NK-92 treated with Interleukin-12 subunit alpha and Interleukin-12 subunit beta, amount 100 ng/mL, for 24 hours (cell line): ENCODE measurements at places on chromosomes 4 and X.
A peak's percentile ranks its signal among the peaks of the same experiment; 100 is the strongest.

DNA sequence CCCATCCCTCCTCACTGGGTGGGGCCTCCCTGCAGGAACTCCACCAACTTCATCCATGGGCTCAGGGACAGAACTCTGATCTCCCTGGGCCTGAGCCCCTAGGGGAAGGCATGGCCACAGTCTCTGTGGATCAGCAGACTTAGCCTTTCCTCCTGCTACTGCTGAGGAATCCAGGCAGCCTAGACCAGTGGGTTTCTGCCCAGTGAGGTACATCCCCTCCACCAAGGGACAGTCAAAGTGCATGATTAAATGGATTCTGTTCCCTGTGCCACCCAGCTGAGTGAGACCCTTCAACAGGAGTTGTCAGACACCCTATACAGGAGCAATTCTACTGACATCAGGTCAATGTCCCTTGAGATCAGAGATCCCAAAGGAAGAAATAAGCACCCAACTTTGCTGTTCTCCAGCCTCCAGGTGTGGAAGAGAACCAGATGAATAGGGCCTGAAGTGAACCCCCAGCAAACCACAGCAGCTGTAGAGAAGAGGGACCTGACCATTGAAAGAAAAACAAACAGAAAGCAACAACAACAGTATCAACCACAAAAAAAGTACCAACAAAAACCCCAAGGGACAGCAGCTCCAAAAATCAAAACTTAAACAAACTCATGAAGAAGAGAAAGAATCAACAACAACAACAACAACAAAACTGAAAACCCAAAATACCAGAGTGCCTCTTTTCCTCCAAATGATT is 84.8 kb downstream of the CHIC1 start:
- DNase-seq, result no peak

GRCh38 chr4:44342800-44343199 is 105.8 kb downstream of the KCTD8 start:
- no peak for DNase-seq

DNA sequence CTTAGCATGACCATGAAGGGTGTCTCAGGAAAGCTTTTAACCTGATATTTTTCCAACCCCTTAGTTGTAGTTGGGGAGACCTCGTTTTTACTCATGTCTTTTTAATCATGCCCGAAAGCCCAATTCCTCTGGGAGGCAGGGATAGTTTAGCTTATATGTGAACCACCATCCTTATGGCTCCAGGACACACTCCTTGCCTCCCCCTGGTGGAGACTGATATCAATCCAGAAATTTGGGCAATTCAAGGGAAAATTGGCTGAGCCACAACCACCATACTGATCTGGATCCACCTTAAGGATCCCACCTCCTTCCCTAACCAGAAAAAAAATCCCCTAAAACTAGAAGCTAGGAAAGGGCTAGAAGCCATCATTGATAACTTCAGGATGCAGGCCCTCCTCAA is 13.4 kb upstream of the COL25A1 start:
- no peak for DNase-seq

DNA sequence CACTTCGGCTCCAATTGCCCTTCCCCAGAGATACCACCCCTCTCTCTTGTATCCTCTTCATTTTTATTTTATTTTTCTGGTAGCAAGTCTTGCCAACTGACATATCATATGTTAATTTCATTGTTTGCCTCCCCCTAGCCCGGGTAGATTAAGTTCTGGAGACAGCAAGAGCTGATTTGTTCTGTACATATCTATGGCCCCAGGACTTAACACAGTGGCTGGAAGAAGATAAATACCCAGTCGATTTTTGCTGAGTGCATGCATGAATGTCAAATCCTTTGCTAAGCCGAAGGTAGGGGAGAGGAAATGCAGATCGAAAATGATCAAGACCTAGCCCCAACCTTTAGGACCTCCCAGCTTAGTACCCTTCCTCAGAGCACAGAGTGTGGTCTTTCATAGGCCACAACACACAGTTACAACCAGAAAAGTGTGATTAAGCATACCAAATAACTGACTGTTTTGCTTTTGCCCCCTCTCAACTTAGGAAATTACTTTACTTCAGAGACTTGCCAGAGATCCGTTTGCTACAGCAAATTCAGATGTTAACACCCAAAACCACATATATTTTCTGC is 58.7 kb upstream of the KLF3 start:
- no peak for DNase-seq

GRCh38 chrX:13092455-13092941 is 48.1 kb upstream of the FAM9C start:
- DNase-seq, result peak; percentile 59

DNA sequence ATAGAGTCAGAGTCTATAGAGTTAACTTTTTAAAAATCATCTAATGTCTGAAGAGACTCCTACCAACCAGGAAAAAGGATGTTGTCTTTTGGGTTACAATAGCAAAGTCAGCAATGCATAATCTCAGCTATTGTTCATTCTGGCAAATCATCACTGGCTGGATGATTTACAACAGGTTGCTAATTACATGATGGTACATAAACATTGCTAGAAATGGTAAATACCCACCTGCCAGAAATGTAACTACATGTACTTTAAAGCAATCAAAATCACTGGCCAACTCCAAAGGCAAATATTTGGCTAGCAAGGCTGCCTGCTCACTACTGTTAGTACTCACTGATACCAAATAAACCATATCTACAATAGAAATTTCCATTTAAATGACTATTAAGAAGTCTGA is 91.1 kb downstream of the PPP3CA start:
- no peak for DNase-seq

GRCh38 chr4:34492414-34492813 is 1751.9 kb downstream of the ARAP2 start:
- no peak for DNase-seq

DNA sequence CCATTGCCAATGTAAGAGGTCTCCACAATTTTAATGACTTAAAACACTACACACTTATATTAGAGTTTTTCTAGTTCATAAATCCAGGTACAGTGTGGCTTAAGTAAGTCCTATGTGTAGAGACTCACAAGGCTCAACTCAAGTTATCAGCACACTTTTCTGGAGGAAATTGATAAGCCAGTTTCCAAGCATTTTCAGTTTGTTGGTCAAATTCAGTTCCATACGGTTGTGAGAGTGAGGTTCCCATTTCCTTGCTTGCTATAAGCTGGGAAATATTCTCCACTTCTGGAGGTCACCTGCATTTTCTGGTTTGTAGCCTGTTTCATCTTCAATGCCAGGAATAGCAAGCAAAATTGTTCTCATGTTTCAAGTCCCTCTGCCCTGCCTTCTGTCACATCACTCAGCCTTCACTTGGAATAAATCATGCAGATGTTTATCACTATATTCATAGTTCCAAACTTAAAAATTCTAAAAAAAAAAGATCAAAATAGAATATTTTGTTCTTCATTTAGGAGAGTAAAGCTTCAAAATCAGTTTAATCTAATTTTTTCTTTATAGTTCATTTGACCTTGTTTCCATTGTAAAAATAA is 1137.5 kb upstream of the INTU start:
- no peak for DNase-seq

- no peak for DNase-seq
Observed at GRCh38 chrX:70172964-70173363, 4.3 kb upstream of the DGAT2L6 start.

- peak; percentile 11 for DNase-seq
Observed at GRCh38 chrX:12946838-12947544, 27.9 kb upstream of the TMSB4X start.

GRCh38 chr4:124321364-124321763 is 391.2 kb downstream of the ANKRD50 start:
- no peak for DNase-seq

- no peak for DNase-seq
Observed at GRCh38 chr4:90845777-90846176, 718.6 kb downstream of the CCSER1 start.

DNA sequence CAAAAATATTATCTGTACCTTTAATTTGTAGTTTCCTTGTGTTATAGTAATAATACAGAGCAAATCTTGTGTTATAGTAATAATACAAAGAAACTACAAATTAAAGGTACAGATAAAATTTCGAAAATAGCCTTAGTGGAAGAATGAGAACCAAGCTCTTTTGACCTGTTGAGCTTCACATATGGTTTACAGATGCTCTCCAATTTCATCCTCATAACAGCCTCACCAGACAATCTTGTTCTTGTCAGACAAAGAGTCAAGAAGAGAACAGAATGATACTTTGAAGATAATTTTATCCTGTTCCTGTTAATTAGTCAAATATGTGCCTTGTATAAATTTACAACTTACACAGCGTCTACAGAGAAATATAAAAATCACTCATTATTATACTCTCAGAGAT is 12.8 kb downstream of the ATXN3L start:
- no peak for DNase-seq

DNA sequence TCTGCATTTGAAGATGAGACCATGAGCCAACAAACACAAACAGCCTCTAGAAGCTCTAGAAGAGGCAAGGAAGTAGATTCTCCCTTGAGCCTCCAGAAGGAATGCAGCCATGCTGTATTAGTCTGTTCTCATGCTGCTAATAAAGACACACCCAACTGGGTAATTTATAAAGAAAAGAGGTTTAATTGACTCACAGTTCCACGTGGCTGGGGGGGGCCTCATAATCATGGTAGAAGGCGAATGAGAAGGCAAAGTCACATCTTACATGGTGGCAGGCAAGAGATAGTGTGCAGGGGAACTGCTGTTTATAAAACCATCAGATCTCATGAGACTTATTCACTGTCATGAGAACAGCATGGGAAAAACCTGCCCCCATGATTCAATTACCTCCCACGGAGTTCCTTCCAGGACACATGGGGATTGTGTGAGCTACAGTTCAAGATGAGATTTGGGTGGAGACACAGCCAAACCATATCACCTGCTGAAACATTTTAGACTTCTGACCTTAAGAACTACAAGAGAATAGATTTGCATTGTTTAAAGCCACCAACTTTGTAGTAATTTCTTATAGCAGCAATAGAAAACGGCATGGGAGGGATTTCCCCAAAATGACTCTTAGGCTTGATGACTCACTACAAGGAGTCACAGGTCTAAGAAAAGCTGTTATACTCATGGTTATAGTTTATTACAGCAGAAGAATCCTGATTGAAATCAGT is 284.4 kb upstream of the SFRP2 start:
- no peak for DNase-seq

DNA sequence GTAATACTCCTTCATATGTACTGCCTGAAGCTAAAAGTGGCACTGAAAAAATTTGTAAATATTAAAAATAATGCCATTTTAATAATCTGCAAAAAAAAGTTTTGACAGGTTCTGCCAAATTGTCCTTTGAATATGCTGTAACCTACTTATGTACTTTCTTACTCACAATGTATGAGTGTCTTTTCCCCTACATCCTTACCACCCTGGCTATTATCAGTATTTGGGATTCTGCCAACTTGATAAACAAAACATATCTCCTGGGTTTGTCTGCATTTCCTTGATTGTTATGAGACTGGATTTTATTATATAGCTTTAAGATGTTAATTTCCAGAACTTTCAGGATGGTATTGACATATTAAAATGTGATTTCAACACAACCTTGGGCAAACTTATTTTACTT is 187.9 kb downstream of the CHM start:
- DNase-seq, result no peak
